Astrocyte (in vitro differentiated cells and primary cell): ENCODE measurements at places on chromosomes 3 and 15. TPM values are rescaled to one million over a fixed set of nuclear protein-coding genes. Genes with fewer than 3 reads are reported as not detected.

The APOD gene
- total RNA-seq, result 0.70 TPM in 1 of 2 replicates, not detected in the other

The ANKDD1A gene
- 1.1 and 1.6 TPM in 2 replicates for total RNA-seq

The NR1I2 gene
- not detected in 2 replicates for total RNA-seq

The P2RY12 gene
- not detected in 2 replicates for total RNA-seq

The ZNF774 gene
- 1.2 and 3.3 TPM in 2 replicates for total RNA-seq

The WNT5A gene
- 45.8 and 66.2 TPM in 2 replicates for total RNA-seq

The MUC4 gene
- total RNA-seq, result 0.02 and 0.05 TPM in 2 replicates

The REC114 gene
- total RNA-seq, result not detected in 2 replicates

The FSIP1 gene
- 0.77 and 0.84 TPM in 2 replicates for total RNA-seq

The ELL3 gene
- total RNA-seq, result 3.2 and 3.8 TPM in 2 replicates

DNA sequence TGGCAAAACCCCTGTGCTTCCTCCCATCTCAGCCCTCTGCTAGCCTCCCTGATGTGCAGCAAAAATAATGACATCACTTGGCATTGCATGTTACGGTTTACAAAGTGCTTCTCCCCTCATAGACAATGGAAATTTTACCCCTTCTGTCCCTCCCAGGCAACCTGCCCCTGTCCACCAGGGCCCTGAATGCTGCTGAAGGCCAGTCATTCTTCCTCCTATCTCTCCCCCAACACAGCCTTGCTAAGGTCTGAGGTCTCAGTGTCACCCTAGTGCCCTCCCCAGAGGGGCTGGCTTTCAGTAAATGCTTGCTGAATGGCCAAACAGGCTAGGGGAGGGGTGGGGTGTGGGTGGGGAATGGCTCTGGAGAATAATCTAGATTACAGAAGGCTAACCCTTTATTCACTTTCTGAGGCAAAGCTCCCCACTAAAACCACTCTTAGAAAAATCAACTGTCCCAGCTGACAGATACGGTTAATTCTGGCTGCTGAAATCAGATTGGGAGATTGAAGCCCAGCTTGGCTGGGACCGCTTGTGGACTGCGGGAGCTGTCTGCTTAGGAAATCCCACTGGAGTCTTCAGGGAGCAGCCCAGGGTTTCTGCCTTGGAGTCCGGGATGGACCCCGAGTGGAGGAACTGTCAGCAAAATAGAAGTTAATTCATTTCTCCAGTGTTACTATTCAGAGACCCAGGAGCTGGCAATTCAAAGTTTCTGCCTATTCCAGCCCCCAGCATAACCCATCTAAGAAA is 22.9 kb downstream of the ANP32A start:
- DNase-seq, result no peak
- peaks cover 24% of the 10 kb centered on the region for H3K4me1 ChIP-seq
- no peaks in the 10 kb centered on the region for H3K27me3 ChIP-seq
- no peak overlapping the region for H3K4me3 ChIP-seq
- H3K36me3 ChIP-seq, result no peaks in the 10 kb centered on the region

- H3K27ac ChIP-seq, result no peak overlapping the region
- H3K4me1 ChIP-seq, result no peaks in the 10 kb centered on the region
- no peaks in the 10 kb centered on the region for H3K36me3 ChIP-seq
- H3K4me3 ChIP-seq, result no peak overlapping the region
- H3K27me3 ChIP-seq, result no peaks in the 10 kb centered on the region
- DNase-seq, result no peak
Measured at GRCh38 chr3:24936574-24936973, 441.9 kb upstream of the THRB start.

- H3K27ac ChIP-seq, result no peak overlapping the region
- DNase-seq, result peak; percentile 67
- no peak overlapping the region for H3K4me3 ChIP-seq
- H3K36me3 ChIP-seq, result no peaks in the 10 kb centered on the region
- no peaks in the 10 kb centered on the region for H3K4me1 ChIP-seq
- no peaks in the 10 kb centered on the region for H3K27me3 ChIP-seq
Measured at GRCh38 chr3:187130346-187131066, 8.8 kb downstream of the RPL39L start.

GRCh38 chr3:152719264-152719663 is 115.7 kb upstream of the P2RY1 start:
- no peak overlapping the region for H3K27ac ChIP-seq
- H3K36me3 ChIP-seq, result no peaks in the 10 kb centered on the region
- no peaks in the 10 kb centered on the region for H3K27me3 ChIP-seq
- H3K4me3 ChIP-seq, result no peak overlapping the region
- peak; percentile 43 for DNase-seq
- no peaks in the 10 kb centered on the region for H3K4me1 ChIP-seq

GRCh38 chr3:69385123-69385722 is 665 bp downstream of the FRMD4B start:
- H3K4me1 ChIP-seq, result peaks cover 10% of the 10 kb centered on the region
- peaks cover 31% of the 10 kb centered on the region for H3K27me3 ChIP-seq
- DNase-seq, result no peak

DNA sequence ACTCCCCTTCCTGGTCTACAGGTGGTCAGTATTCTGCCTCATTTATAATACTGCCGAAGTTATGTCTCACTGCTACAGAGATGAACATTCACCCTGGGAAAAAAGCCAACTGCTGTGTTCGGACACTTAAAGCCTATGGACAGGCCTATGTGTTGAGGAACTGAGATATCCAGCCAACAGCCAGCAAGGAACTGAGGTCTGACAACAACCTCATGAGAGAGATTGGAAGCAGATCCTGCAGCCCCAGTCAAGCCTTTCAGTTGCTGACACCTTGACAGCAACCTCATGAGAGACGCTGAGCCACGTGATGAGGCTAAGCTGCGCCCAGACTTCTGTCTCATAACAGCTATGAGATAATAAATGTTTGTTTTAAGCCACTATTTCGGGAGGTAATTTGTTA is 18.2 kb upstream of the FHIT start:
- DNase-seq, result no peak
- no peak overlapping the region for H3K27ac ChIP-seq
- H3K4me3 ChIP-seq, result no peak overlapping the region
- H3K27me3 ChIP-seq, result no peaks in the 10 kb centered on the region
- no peaks in the 10 kb centered on the region for H3K4me1 ChIP-seq
- no peaks in the 10 kb centered on the region for H3K36me3 ChIP-seq

GRCh38 chr3:188134079-188134478 is 19.9 kb upstream of the LPP start:
- no peak overlapping the region for H3K4me3 ChIP-seq
- DNase-seq, result no peak
- H3K36me3 ChIP-seq, result no peaks in the 10 kb centered on the region
- no peaks in the 10 kb centered on the region for H3K27me3 ChIP-seq
- H3K27ac ChIP-seq, result peak overlapping the region; percentile 40
- no peaks in the 10 kb centered on the region for H3K4me1 ChIP-seq

- no peaks in the 10 kb centered on the region for H3K36me3 ChIP-seq
- no peak overlapping the region for H3K27ac ChIP-seq
- peaks cover 21% of the 10 kb centered on the region for H3K4me1 ChIP-seq
- H3K4me3 ChIP-seq, result peak overlapping the region; percentile 39
- no peak for DNase-seq
Measured at GRCh38 chr3:126356373-126357264, 589 bp downstream of the KLF15 start.

DNA sequence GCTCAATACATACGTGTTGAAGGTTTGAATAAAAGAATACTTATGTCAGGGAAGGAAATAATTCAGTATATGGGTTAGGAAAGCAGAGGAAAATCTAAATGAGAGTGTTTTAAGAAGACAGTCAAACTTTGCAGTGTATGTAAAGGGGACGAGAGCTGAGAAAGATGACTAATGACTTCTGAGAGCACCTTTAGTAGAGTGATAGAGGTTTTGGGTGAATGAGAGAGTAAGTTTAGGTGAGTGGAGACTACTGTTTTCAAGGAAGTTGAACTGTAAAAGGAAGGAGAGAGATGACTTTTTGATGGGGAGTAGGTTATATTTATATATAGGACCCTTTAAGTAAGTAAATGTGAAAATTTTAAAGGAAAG is 9.4 kb downstream of the TBC1D23 start:
- H3K36me3 ChIP-seq, result no peaks in the 10 kb centered on the region
- no peaks in the 10 kb centered on the region for H3K27me3 ChIP-seq
- H3K4me1 ChIP-seq, result peaks cover 38% of the 10 kb centered on the region
- H3K4me3 ChIP-seq, result peak overlapping the region; percentile 37
- H3K27ac ChIP-seq, result peak overlapping the region; percentile 86
- DNase-seq, result no peak

- H3K27ac ChIP-seq, result no peak overlapping the region
- peak; percentile 4 for DNase-seq
- no peaks in the 10 kb centered on the region for H3K27me3 ChIP-seq
- no peak overlapping the region for H3K4me3 ChIP-seq
Measured at GRCh38 chr15:93703092-93703739, 528.1 kb upstream of the MCTP2 start.

DNA sequence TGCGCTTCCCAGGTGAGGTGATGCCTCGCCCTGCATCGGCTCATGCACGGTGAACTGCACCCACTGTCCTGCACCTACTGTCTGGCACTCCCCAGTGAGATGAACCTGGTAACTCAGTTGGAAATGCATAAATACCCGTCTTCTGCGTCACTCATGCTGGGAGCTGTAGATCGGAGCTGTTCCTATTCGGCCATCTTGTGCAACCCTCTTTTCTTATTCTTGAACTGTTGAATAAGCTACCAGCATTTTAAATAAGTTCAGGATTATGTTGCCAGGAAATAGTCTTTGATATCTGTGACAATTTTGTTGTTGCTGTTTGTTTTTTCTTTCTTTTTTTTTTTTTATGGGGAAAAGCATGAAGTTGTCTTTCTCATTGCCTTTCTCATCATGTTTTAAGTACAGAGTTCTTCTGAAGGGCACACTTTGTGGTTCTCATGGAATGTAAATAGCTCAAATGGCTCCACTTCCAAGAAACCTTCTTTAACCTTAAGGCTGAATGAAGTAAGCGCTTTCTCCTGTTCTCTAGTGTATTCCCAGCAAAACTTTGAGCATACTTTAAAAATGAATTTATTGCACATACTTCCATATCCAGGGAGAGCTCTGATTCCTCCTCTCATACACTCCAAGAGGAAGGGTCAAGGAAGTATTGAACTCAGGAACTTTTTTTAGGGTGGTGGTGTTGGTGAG is 468.0 kb upstream of the TBL1XR1 start:
- no peak overlapping the region for H3K27ac ChIP-seq
- no peak overlapping the region for H3K4me3 ChIP-seq
- H3K4me1 ChIP-seq, result no peaks in the 10 kb centered on the region

DNA sequence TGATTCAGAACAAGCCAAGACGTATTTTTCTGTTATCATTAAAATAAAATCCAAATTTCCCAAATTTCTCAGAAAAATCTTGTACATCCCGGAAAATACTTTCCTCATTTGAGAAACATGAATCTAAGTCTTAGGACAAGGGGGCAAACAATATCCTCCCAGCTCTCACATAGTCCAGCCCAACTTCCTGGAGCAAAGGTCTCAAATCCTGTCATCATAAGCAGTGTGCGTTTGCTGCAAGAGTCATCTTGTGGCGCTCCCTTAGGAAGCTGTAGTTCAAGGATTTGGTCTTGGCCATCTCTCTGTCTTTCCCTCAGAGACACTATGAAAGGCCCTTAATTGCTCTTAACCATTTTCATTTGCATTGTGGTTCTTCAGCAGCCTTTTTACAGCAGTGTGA is 57.5 kb upstream of the GSK3B start:
- H3K27ac ChIP-seq, result no peak overlapping the region
- no peaks in the 10 kb centered on the region for H3K27me3 ChIP-seq
- no peaks in the 10 kb centered on the region for H3K36me3 ChIP-seq
- H3K4me3 ChIP-seq, result no peak overlapping the region

DNA sequence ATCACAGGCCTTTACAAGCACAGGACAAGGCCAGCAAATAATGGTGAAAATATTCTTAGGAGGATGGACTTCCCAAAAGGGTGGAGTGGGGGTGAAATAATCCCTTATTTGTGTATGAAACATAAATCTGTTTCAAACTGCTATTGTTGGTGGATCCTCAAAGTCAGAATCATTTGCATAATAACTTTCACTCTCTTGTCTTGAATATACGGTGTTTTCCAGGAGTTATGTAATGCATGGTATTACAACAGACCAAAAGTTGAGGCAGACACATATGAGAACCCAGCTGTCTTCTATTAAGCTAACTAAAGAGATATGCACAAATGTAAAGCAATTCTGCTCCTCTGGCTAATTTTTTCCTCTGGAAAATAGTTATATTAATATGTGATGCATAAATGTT is 57.7 kb downstream of the PRTG start:
- no peak for DNase-seq
- no peak overlapping the region for H3K4me3 ChIP-seq
- H3K27ac ChIP-seq, result no peak overlapping the region
- H3K36me3 ChIP-seq, result no peaks in the 10 kb centered on the region
- H3K27me3 ChIP-seq, result no peaks in the 10 kb centered on the region
- H3K4me1 ChIP-seq, result no peaks in the 10 kb centered on the region

DNA sequence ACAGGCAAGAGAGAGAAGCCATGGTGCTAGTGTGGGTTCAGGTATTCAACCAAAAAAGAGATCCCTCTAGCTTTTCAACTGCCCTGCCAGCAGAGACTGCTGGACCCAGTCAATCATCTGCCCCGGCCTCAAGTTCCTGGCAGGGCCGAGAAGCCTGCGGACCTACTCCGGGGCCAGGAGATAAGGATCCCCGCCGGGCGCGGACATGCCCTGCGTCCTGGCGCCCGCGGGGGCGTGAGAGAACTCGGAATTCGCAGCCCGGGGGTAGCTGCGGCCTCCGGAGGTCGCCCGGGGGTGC is 821 bp upstream of the MAGI1 start:
- H3K4me1 ChIP-seq, result peaks cover 41% of the 10 kb centered on the region
- peak; percentile 38 for DNase-seq
- H3K27ac ChIP-seq, result peak overlapping the region; percentile 77
- no peaks in the 10 kb centered on the region for H3K27me3 ChIP-seq
- no peaks in the 10 kb centered on the region for H3K36me3 ChIP-seq

DNA sequence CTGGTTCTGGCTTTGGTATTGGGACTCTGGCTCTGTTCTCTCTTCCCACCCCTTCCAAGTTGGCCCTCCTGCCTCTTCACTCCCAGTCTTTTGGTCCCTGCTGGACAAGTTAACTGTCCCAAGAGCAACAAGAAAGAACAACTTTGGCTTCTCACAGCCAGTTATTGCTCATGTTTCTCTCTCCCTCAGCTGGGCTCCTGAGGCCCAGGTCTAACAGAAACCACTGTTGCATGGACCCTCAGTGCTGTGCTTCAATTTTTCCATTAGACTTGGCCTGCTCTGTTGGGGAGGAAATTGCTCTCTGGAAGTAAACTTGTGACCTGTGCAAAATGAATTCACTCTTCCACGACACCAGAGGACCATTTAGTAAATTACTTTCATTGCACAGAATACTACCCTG is 64.5 kb downstream of the CHST2 start:
- no peak overlapping the region for H3K27ac ChIP-seq
- DNase-seq, result no peak
- H3K4me3 ChIP-seq, result no peak overlapping the region
- H3K27me3 ChIP-seq, result no peaks in the 10 kb centered on the region
- no peaks in the 10 kb centered on the region for H3K36me3 ChIP-seq

- H3K36me3 ChIP-seq, result no peaks in the 10 kb centered on the region
- H3K27me3 ChIP-seq, result peaks cover 5% of the 10 kb centered on the region
- H3K4me3 ChIP-seq, result no peak overlapping the region
- no peaks in the 10 kb centered on the region for H3K4me1 ChIP-seq
Measured at GRCh38 chr15:69008056-69008455, 6.4 kb upstream of the NOX5 start.

GRCh38 chr3:152271501-152272236 is 2.9 kb downstream of the MBNL1 start:
- peak overlapping the region; percentile 93 for H3K27ac ChIP-seq
- no peak for DNase-seq
- H3K36me3 ChIP-seq, result no peaks in the 10 kb centered on the region
- no peaks in the 10 kb centered on the region for H3K27me3 ChIP-seq
- H3K4me1 ChIP-seq, result peaks cover 21% of the 10 kb centered on the region
